ENCODE measurements at places on chromosomes 12 and 14.

- no peak for DNase-seq
These were observed 7.0 kb upstream of the B4GALNT3 start for GRCh38 chr12:452667-453210.

- no peak for DNase-seq
These were observed 97.0 kb upstream of the BCAT1 start for GRCh38 chr12:25045869-25046268.

- no peak for DNase-seq
These were observed 9.9 kb downstream of the ISCU start for GRCh38 chr12:108572166-108572790.

- no peak for DNase-seq
These were observed 338.6 kb downstream of the PCNX1 start for GRCh38 chr14:71245659-71246361.

DNA sequence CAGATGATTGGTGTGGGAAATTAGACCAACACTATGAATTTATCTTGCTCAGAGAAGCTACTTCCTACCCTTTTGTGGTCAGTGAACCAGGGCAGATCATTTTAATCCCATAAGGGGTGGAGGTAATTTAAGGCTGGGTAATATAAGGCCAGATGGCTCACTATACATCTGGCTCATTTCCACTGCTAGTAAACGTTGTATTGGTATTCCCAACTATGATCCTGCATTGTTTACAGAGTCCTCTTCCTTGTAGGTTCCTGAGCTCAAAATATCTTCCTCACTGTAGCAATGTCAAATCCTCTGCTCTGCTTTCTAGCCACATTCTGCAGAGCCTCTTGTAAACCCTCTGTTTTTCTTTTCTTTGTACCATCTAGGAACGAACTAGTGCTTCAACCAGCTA, 93.0 kb upstream of the MGAT4C start:
- no peak for DNase-seq

DNA sequence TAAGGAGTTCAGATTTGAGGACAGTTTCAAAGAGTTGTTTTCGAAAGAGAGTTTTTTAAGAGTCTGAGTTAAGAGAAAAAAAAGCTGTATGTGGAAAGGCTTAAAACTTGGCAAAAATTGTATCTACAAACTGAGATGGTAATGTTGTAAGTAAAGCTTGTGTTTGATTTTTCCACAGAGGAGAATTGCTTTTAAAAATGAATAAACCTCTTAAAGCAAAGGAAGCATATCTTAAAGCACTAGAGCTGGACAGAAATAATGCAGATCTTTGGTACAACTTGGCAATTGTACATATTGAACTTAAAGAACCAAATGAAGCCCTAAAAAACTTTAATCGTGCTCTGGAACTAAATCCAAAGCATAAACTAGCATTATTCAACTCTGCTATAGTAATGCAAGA, 50.3 kb downstream of the TMTC3 start:
- DNase-seq = no peak

- no peak for DNase-seq
These were observed 14.4 kb upstream of the HIP1R start for GRCh38 chr12:122820838-122821271.

DNA sequence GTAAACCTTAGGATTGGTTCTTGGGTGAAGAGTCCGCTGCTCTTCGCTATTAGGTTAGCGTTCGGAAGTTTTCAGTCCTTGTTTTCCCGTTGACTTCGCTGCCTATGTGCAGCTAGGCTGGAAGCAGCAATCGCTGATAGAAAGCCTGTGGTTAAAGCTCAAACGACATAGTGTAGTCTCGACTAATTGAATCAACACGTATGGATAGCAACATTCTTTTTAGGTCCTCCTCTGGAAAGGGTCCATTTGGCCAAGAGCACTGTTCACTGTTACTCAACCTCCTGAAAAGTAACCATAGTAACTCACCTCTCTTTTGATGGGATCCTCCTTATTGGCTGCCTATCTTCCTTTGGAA, 355.5 kb downstream of the SNAPC1 start:
- DNase-seq = no peak

GRCh38 chr12:51012570-51013236, 13.5 kb downstream of the SLC11A2 start:
- no peak for DNase-seq

GRCh38 chr14:41782511-41782910, 175.8 kb downstream of the LRFN5 start:
- DNase-seq = no peak

GRCh38 chr14:69153152-69153872, 393 bp upstream of the DCAF5 start:
- DNase-seq = no peak

- no peak for DNase-seq
These were observed 6.8 kb upstream of the ASIC1 start for GRCh38 chr12:50050410-50051098.

DNA sequence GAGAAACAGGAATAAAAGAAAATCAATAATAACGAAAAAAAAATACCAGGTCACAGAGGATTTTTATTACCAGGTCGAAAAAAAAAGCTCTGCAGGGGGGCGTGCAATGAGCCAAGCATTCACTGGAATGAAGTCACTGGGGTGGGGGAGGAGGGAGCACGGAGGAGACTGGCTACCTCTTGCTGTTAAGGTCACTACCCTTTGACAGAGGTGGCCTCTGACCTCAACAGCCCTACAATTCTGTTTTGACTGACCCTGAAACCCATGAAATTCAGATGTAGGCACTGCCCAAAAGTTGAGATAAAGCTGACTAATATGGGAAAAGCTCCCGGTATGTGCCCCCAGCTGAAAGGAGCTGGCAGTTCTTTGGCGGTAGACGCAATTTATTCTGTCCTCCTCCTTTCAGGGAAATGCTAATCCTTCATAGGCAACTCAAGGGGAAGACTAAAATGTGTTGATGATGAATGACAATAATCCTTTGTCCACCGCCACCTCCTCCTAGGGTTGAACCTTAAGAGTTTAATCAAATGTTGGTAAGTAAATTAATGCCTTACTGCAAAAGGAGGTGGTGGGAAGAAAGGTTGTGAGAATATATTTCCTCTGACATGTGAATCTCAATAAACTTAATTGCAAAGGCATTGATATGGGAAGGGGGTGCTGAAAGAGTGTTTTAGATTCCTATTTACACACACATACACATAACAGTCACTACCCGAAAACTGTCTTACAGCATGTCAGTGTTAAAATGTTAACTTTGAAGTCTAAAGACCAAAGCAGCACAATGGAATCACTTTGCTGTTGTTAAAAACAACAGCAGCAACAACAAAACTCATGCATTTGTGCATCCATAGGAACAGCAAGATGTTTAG, 6.3 kb upstream of the RIC8B start:
- DNase-seq = no peak

DNA sequence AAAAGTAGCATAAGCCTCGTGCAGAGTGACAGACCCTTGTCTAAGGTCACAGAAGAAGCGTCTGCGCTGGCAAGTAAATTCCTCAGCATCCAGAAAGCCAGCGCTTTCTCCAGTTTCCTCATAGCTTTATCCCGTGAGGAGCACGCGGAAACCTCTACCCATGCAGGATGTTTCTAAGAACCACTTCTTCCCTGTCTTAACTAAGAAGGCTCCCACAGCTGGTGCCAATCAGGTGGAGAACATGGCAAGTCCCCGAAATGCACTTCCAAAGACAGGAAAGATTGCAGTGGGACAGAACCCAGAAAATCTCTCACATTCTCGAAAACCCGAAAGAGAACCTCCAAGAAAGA, 968 bp upstream of the ARID4A start:
- DNase-seq = no peak

DNA sequence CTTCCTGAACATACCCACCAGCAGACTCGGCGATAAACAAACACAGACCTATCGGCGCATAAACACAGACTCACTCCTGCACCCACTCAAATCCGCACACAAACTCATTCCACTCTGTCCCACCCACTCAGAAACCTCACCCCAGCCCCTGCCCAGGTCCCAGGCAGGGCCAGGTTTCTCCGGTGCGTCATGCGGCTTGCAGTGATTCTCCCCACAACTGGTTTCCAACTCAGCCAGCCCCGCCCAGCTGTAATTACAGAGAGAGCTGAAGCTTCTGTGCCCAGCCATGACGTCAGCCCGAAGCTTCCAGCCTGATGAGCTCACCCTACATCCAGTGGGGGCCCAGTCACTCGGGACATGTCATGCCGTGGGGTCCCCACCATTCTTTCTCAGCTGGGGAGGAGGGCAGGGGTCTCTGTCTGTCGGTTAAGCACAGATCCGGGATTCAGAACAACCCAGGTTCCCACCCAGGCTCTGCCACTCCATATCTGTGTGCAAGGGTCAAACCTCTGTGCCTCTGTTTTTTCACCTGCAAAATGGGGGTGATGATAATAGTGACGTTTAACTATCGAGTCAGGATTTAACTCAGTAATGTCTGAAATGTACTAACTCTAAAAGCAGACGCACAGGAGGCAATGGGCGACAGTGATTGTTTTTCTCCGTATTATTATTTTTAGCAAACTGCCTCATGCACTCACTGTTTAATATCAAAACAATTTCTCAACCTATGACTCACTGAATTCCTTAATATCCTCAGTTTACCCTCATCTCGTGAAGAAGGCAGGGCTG, 2.3 kb upstream of the HSPB8 start:
- no peak for DNase-seq

DNA sequence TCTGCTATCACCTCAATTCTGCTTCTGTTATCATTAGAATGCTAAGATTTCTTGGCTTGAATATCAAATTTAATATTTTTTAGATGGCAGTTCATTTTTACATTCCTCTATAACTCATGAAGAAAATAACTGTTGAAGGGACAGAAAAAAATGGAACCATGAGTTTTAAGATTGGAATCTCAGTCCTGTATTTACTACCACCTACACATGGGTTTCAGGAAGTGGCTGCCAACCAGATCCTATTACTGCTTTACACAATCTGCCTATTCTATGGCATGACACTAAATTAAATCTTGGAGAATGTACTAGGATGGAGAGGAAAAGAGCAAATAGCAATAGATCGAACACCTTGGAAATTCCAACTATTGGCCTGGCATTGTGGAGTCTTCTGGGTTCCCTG, 140.8 kb downstream of the DUSP6 start:
- no peak for DNase-seq

DNA sequence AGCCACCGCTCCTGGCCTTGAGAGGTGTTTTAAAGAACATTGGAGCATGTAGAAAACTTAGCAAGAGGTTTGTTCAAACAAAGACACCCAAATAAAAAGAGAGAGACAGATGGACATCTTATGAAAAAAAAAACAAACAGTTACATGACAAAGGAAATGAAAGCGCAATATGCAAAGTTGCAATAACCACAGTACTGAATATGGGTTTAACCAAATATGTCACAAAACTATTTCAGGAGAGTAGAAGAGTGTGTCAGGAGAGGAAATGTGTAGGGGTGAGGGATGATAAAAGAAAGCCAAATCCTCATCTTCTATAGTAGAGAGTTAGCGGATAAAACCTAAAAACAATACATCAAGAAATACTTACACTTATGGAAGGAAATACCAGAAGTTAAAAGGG, 98.4 kb downstream of the GTF2A1 start:
- DNase-seq = no peak
